ENCODE measurements at places on chromosomes 2 and 18. TPM values are rescaled to one million over a fixed set of nuclear protein-coding genes. Genes with fewer than 3 reads are reported as not detected.

Gene TMEM37
- 0.67 TPM for total RNA-seq

Gene SMYD5
- total RNA-seq, result 40.2 TPM

Gene POTEI
- total RNA-seq, result 0.47 TPM

Gene LRATD1
- total RNA-seq, result not detected

Gene NOL4
- 0.06 TPM for total RNA-seq

Gene DYSF
- 15.2 TPM for total RNA-seq

Gene LOXHD1
- total RNA-seq, result not detected

Gene ABCB11
- not detected for total RNA-seq

Gene PLCD4
- 0.71 TPM for total RNA-seq

Gene ALPG
- total RNA-seq, result not detected

Gene TDRD15
- 0.02 TPM for total RNA-seq

Gene UGT1A5
- not detected for total RNA-seq

Gene SLC38A11
- total RNA-seq, result 0.18 TPM

Gene SPDYA
- total RNA-seq, result 0.83 TPM

Gene CRACDL
- total RNA-seq, result not detected

Gene EML6
- total RNA-seq, result 1.0 TPM

Gene RPRM
- total RNA-seq, result not detected

Gene WNT6
- 0.08 TPM for total RNA-seq

Gene MTCL1
- total RNA-seq, result 9.8 TPM

Gene KCNF1
- total RNA-seq, result 0.42 TPM

Gene M1AP
- total RNA-seq, result not detected

Gene NEU4
- total RNA-seq, result 6.8 TPM

Gene NOTO
- not detected for total RNA-seq

Gene MYO5B
- 39.1 TPM for total RNA-seq

Measured in SJCRH30 (cell line).